ENCODE measurements at places on chromosomes 4 and X.

DNA sequence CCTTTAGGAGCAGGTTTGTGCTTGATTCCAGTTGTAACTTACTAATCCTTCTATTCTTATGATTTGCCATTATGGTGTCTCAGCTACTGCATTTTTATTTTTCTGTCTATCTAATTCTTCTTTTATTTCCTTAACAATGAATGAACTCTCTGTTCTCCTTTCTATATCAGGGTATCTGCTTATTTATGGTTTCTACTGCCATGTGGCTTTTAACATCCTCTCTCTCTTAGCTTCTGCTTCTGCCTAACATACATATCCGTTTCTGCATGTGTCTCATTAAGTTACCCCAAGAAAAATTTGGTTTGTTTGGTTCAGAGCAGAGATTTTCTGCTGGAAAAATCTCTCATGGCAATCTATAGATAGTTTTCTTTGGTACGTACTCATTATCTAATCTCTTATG lies 614.4 kb downstream of the RPA4 start:
- DNase-seq: no peak

DNA sequence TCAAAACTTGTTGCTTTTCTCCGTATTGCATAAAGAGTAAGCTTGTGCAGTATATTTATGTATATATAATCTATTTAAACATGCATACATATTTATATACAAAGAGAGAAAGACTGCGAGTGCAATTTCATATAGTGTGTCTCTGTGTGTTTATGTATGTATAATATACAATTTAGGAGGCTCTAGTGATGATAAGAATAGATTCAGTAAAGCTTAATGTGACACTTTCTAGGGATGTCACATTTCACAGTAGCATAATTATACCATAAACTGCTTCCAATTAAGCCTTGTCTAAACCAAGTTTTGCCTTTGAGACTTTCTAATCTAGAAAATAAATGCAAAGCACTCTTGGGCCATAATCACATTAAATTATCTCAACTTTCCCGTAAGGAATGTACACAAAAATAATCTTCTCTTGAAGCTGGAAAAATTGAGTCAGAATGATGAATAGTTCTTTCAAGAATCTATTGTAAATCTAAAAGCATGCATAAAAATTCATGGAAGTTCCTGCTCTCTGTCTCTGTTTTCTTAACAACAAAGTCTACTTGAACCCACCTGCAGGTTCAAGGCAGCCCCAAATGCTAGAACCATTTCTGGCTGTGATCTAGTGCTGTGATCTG lies 114.1 kb upstream of the NPY2R start:
- no peak for DNase-seq

GRCh38 chrX:12906046-12906761 lies at the start of gene TLR8:
TLR8 (plus strand) TSS chrX:12906620; CDS start chrX:12906707, 87 bp downstream.
- DNase-seq: no peak

GRCh38 chr4:40924096-40924792 lies 174.5 kb downstream of the NSUN7 start:
- DNase-seq: no peak

- DNase-seq: no peak
These were observed 17.9 kb upstream of the HAND2 start for GRCh38 chr4:173547889-173548288.

DNA sequence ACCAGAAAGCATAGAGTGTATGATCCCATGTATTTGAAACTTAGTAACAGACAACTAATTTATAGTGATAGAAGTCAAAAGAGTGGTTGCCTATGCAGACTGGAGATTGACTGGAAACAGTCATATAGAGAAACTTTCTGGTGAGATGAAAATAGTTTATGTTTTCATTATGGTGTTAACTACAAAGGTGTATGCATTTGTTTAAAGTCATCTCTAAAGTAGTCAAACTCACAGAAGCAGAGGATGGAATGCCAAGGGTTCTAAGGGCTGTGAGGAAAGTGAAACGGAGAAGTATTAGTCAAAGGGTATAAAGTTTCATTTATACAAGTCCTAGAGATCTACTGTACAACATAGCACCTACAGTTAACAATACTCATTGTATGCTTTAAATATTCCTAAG lies 45.8 kb downstream of the ENOX2 start:
- no peak for DNase-seq

- DNase-seq: no peak
These were observed 46.4 kb upstream of the FGG start for GRCh38 chr4:154658680-154659405.

GRCh38 chrX:21382715-21383114 lies 8.5 kb downstream of the CNKSR2 start:
- DNase-seq: no peak

GRCh38 chrX:153681175-153681574 lies 6.6 kb upstream of the SLC6A8 start:
- no peak for DNase-seq

GRCh38 chr4:102809190-102809589 lies 18.2 kb downstream of the UBE2D3 start:
- no peak for DNase-seq

- DNase-seq: no peak
These were observed 672 bp upstream of the NAT8L start for GRCh38 chr4:2058264-2059045.

DNA sequence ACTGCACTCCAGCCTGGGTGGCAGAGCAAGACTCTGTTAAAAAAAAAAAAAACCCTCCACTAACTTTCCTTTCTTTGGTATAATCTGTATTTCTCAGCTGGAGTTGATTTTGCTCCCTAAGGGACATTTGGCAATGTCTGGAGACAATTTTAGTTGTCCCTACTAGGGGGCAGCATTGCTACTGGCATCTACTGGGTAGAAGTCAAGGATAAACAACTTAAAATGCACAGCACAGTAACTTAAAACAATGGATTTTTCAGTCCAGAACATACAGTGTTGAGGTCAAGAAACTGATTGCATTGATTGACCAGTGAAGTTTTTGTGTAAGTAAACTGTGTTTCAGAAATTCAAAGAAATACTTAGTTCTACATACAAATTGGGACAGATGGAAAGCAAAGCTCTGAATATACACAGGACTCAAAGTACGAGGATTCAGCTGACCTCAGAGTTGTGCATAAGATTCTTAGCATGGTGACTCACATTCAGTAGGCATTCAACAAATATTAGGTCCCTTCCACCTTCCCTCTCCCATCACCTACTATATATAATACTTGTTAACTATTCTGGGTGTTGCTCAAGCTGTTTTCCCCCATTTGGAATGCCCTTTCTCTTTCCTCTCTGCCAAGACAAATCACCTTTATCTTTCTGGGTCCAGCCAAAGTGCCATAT lies 8.8 kb downstream of the DDX53 start:
- no peak for DNase-seq

DNA sequence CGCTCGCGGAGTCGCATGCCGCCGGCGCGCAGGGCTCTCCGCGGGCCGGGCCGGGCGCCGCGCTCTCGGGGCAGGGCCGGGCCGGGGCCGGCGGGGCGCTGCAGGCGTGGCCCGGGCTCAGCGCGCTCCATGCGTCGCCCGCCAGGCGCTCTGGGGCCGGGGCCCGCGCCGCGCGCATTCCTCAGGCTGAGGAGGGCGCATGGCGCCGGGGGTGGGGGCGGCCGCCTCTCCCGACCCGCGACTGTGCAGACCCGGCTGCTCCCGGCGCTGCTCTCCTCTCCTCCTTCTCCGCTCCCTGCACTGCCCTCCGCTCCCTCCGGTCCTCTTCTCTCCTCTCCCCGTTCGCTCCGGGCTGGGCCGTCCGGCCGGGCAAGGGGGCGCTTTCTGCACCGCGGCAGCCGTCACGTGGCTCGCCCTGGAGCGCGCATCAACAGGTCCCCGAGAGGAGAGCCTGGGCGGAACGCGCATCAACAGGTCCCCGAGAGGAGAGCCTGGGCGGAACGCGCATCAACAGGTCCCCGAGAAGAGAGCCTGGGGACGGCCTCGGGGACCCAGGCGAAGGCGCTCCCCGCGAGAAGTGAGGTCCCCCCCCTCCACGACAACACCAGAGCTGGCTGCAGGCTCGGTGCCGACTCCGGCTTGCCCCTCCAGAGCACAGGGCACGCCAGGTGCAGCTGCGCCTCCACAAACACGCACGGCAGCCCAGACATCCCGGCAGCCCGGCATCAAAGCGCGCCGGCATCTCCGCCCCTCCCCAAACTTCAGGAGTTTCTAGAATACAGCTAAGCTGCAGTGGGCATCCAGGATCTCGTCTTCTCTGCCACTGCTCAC lies 12.9 kb downstream of the PPP2R3B start:
- no peak for DNase-seq

- no peak for DNase-seq
These were observed 465 bp downstream of the HAUS7 start for GRCh38 chrX:153469811-153470410.

GRCh38 chrX:123013141-123013540 lies 170.9 kb upstream of the GRIA3 start:
- DNase-seq: no peak

- no peak for DNase-seq
These were observed 7.6 kb upstream of the DCLK2 start for GRCh38 chr4:150070464-150071170.

- no peak for DNase-seq
These were observed 724 bp downstream of the THOC2 start for GRCh38 chrX:123731987-123732669.

DNA sequence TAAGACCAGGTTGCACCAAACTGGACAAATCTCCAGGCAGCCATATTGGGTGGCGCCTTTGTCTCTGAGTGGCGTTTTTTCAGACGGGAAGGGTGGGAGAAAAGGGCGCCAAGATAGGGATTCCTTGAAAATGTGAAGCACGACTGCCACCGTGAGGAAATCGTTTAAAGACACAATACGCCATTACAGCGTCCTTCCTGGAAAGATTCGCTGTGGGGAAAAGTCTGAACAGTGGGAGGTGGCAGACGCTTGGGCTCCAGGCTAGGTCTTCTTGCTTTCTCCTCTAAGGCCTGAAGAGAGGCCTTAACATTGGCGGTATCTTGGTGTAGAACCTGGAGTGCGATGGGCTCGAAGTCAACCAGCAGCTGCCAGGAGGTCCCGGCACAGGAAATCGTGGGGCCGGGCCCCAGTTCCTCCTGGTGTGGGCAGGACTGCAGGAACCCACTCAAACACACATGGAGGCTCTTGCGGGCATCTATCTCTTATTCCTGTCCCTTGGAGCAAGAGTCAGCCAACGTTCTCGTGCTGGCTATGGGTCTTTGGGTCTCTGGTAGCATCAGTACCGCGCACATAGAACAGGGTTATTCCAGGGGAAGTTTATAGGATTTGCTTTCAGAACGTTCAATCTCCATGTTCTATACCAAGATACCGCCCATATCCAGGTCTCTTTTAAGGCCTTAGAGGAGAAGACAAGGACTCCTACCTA lies 208.8 kb downstream of the OR13H1 start:
- DNase-seq: no peak

- DNase-seq: no peak
These were observed 109.6 kb upstream of the FTHL17 start for GRCh38 chrX:31181377-31182000.

Measured in iPS DF 6.9 (cell line).